HCT116 (cell line): ENCODE measurements at places on chromosomes 1 and 21.

DNA sequence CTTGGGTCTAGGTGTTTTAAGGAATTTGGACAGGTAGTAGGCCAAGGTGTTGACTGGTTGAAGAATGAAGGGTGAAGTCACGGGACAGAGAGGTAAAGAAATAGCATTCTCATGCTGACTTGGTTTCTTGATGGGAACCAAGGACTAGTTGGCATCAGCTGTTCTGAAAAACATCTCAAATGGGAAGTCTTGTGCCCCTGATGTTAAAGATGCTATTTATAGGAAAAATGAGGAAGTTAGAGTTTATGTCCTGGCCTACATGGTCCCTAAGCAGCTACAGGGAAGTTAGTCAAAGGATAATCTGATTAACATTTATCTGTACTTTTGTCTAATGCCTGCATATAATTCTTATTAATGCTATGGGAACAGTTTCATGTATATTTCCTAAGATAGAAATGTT is 262.4 kb downstream of the HHIPL2 start:
- DNase-seq: no peak

- no peak for DNase-seq
Measured at GRCh38 chr1:77605246-77606026, 77.0 kb downstream of the ZZZ3 start.

DNA sequence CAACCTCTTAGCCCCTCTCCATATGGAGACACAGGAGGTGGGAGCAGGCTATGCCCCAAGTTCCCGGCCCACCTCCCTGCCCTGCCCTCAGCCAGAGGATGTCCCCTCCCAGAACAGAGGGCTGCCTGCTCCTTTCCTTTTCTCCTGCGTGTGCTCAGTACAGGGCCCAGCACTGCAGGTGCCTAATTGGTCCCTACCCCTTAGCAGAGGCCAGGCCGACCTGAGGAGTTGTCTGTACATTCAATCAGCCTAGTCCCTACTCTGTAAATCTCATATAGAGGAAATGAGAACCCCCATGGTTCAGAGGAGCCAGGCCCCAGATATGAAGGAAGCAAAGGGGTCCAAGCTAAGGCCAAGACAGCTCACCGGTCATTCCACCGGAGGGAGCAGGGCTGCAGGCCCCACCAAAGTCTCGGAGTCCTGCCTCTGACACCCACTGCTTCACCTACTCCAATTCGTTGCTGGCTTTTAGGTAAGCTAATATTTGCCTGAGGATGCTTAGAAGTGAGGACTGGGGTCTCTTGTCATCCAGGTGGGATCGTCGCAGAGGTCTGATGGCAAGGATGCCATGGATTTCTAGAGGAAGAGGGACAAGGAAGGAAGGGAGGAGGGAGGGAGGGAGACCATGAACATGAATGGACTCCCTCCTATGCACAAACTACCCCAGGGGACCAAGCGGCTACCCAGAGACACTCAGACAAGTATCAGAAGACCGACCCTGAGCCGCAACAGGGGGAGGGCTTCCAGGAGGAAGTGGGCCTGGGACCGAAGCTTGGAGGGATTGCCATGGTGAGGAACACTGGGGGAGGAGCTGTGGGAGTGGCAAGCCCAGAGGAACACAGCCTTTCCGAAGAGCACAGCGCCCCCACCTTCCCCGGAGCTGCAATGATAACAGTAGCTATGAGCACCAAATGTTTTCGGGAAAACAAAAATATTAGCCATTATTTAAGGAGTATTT is 30.4 kb upstream of the FOXO6 start:
- peak; percentile 43 for DNase-seq

- no peak for DNase-seq
Measured at GRCh38 chr1:65330822-65331221, 21.5 kb downstream of the DNAJC6 start.

DNA sequence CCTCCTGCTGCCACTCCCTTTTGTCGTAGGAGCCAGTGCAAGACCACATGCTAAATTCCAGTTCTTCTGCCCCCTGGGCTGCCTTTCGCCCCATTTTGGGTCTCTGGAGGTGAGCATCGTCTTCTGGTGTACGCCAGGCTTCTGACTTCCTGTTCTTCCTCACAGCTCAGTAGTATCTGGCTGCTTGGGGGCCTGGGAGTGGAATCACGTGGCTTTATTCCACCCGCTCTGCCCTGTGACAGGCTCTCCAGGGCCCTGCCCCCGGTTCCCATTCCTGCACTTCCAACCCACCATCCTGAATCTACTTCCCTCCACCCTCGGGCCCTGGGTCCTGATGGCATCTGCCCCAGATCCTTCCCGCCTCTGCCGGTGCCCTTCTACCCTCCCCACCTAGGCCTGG is 3.6 kb downstream of the NFASC start:
- no peak for DNase-seq

DNA sequence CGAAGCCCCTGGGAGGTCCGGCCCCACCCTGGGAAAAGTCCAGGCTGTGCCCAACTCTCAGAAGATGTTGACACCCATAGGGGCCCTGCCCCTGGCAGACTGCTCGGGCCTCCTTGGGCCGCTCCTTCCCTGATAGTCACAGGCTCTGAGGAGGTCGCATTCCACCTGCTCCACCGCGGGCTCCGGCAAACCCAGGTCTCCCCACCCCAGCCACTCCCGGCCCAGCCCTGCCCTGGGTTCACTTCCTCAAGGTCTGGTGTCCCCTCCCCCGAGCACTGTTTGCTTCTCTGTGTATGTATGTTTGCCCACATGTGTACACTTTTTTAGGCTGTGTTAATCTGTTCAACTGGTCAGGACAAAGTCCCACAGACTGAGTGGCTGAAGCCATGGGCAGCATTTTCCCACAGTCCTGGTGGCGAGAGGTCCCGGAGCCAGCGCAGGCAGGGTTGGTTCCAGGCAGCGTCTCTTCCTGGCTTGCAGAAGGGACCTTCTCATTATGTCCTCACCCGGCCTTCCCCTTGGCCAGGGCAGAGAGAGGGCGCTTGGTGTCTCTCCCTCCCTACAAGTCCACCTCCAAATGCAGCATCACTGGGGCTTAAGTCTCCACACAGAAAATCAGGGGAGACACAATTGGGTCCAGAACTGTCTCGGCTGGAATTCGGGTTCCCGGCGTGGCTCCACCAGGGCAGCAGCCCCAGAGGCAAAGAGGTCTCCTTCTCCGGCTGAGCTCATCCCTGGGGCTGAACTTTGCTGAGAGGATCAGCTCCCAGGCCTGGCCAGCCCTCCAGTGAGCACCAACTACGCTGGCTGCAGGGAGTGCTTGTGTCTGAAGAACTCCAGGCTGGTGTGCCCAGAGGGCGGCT is 10.5 kb upstream of the PRXL2B start:
- no peak for DNase-seq

DNA sequence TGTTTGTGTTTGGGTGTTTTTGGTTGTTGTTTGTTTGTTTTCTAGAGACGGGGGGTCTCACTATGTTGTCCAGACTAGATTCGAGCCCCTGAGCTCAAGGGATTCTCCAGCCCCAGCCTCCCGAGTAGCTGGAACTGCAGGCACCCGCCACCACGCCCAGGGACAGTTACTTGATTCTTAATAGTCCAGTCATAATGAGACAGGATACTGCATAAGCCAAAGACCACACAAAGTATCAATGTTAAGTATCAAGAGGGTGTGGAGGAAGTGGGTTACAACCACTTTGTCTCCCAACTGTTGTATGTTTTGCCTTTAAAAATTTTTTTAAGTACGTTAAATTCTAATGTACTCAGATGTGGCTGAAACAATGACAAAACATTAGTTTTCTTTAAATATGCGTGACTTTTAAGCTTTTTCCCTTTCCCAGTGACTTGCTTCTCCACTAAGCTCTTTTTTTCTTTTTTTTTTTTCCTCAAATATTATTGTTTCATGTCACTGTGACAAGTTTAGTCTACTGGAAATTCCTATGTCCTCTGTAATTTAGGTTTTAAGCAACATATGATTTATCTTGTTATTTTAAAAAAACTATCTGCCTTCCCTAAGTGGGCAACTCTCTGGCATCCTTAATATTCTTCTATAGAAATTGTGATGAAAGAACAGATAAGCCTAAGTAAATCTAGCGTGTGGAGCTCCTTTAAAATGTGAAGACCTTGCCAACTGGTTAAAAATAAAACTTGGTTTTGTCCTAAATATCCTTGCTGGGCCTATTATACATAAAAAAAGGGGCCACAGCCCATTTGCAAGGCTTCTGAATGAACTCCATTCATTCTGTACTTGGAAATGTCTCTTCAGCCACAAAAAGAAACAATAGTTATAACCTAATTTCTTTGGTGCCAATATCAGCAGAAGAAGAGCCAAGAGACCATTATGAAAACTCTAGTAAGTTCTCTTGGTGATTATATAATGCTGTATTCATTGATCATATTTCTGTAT is 56.2 kb upstream of the DPH5 start:
- no peak for DNase-seq

DNA sequence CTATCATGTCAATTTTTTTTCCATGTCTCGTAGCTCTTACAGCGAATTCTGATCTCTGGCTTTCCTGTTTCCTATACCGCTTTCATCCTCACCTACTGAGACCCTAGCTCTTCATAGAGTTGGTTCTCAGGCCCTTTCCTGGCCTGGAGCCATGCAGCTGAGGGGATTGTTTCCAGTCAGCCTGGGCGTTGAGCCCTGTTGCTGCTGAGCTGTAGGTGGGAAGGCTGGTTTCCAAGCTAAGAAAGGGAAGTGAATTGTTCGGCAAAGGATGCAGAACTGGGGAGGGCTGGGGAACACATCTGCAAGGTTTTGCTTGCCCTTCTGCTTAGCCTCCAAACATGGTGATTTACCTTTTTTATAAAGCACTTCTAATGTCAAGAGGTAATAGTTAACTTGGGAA is 41.5 kb downstream of the SPATA46 start:
- no peak for DNase-seq

GRCh38 chr1:40382108-40382460 is 8.6 kb downstream of the SMAP2 start:
- DNase-seq: no peak

- DNase-seq: no peak
Measured at GRCh38 chr1:116259663-116260062, 113.4 kb upstream of the ATP1A1 start.

GRCh38 chr21:15249285-15249993 is 184.6 kb upstream of the NRIP1 start:
- DNase-seq: no peak

DNA sequence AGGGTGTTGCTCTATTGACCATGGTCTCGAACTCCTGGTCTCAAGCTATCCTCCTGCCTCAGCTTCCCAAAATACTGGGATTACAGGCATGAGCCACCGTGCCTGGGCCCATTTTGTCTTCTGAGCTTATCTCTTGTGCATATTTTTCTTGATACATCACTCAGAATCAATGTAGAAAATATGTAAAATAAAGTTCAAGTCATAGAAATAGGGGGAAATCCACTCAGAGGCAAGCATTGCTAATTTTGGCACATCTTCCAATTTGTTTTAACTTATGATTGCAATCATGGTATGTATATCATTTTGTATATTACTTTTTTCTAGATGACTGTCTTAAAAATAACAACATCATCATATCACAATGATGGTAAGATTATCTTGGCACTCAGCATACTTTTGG is 21.6 kb downstream of the RIT1 start:
- DNase-seq: no peak

GRCh38 chr21:43276811-43277210 is 108.0 kb downstream of the CRYAA start:
- DNase-seq: no peak

DNA sequence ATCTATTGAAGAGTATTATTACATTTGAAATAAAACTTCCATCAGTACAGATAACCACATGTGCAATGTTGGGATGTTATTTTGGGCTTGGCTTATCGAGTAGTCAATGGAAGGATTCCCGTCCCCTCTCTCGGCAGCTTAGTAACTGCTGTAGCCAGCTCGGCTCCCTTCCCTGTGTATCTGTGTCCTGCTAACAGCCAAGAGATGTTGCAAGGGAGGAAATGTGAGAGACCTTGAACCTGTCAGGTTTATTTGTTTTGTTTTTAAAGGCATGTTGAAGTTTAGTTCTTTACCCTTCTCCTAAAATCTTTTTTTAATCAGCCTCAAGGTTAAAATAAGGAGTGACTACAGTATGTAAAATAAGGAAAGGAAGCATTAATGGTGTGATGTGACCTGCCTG is 13.6 kb upstream of the TARS2 start:
- no peak for DNase-seq

GRCh38 chr1:81314513-81315233 is 486.1 kb upstream of the ADGRL2 start:
- no peak for DNase-seq

DNA sequence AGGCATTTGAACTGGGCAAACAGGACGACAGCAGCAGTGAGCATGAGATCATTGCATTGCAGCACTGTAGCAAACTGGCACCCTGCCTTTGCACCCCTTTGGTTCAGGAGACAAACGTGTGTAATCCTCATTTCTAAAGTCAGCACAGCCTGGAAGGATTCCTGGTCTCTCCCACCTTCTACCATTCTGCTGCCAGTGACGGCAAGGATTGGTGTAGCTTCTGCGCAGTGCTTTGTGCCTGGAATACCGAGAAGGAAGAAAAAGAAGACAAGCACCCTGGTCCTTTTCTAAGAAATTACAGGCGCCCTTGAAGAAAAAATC is 805.3 kb downstream of the USP25 start:
- no peak for DNase-seq

DNA sequence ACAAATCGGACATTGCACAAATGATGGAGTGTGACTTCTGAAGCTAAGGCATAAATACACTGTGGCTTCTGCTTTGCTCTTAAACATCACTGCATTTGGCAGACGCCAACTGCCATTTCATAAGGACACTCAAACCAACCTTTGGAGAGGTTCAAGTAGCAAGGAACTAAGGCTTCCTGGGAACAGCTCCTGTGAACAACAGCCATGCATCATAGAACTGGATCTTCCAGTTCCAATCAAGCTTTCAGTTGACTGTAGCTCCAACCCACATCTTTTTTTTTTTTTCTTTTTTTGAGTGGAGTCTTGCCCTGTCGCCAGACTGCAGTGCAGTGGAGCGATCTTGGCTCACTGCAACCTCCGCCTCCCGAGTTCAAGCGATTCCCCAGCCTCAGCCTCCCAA is 10.7 kb upstream of the HUNK start:
- no peak for DNase-seq

DNA sequence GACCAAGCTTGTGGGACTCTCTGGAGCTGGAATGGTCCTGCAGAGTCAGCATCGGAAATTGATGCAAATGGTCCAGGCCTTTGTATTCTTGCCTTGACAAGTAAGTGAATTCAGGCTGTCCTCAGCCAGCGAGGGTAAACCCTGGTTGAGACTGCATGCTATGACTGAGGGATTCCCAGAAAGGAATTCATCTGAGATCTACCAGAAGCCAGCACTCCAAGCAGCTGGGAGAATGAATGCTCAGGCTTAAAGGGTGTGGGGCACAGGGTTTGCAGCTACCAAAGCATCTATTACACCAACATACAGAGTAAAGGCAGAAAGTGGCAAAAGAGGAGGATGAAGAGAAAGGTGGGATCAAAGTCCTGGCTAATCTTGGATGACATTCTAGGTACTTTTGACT is 257.0 kb upstream of the LYPLAL1 start:
- DNase-seq: no peak

DNA sequence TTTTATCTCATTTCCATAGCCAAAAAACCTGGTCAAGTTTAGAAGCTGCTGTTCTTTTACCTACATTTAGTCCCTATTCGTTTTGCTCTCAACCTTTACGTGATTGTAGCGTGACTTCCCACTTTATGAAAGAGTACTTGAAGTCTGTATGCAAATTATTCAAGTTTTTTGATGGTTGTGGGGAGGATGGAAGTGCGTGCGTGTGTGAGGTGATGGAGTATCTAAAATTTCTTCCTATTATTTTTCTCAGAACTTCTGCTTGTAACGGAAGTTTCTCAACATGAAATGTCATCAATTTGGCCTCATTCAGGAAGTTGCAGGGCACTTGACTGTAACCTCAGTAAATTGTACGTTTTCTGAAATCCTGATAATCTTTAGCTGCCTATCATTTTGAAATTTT is 64.0 kb downstream of the SAMSN1 start:
- no peak for DNase-seq
